Endothelial cell of umbilical vein (primary cell): ENCODE measurements at places on chromosomes 16 and 17. TPM values are rescaled to one million over a fixed set of nuclear protein-coding genes. Genes with fewer than 3 reads are reported as not detected.

The C16orf86 gene
- 0.62 and 1.2 TPM in 2 replicates for total RNA-seq

The PNMT gene
- not detected in 2 replicates for total RNA-seq

- DNase-seq, result no peak
Observed at GRCh38 chr17:43627653-43628052, 34.1 kb downstream of the MEOX1 start.

The RAB26 gene
- total RNA-seq, result 0.91 and 1.6 TPM in 2 replicates

GRCh38 chr17:80667462-80668277 is 123.0 kb downstream of the RPTOR start:
- DNase-seq, result no peak

The SLC38A8 gene
- not detected in 2 replicates for total RNA-seq
